ENCODE measurements at places on chromosomes 7 and 10.
A peak's percentile ranks its signal among the peaks of the same experiment; 100 is the strongest.

DNA sequence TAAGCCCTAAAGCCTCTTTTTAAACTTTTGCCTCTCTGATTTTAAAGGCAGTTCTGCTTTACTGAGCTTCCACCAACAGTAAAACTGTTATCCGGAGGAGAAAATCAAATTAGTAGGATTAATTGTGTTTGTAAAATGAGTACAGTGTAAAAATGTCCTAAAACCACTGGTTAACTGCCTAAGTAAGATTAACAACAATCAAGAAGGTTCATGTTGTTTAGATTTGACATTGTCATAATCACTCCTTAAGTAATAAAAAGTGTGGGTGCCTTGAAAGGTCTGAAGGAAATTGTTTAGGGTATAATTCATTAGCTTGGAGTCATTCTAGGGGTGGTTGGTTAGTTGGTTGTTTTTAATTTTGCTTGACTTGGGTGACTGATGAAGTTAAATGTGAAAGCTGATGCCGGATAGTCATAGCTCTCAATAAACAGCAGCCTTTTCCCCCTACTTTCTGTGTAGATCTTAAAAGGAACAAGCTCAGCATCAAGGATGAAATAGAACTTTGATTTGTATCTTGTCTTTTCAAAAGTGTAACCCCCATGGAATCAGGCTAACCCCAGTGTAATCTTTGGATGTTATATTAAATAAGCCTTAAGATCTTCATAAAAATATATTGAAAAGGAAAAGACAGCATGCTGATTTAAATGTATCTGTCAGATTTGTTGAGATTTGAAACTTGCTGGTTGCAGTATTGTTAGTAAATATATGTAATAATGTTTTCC is 148.3 kb downstream of the ARID5B start:
- DNase-seq: no peak

DNA sequence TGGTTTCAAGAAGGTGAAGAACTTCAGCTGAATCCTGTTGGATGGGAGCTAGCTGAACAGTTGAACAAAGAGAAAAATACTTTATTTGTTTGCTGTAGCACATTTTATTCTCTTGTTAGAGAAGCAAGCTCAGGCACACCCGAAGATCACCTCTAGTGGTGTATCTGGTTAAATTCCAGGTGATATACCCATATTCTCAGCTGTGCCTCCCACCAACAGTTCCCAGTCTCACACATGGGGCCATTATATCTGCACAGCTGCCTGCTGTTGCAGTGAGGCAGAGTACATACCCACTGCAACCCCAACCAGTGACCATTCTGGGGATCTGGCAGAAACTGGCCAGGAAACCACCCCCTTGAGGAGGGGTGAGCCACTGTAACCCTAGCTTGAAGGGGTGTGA is 9.2 kb downstream of the BTAF1 start:
- no peak for DNase-seq

- DNase-seq: no peak
Measured at GRCh38 chr7:51198654-51199053, 118.0 kb downstream of the COBL start.

DNA sequence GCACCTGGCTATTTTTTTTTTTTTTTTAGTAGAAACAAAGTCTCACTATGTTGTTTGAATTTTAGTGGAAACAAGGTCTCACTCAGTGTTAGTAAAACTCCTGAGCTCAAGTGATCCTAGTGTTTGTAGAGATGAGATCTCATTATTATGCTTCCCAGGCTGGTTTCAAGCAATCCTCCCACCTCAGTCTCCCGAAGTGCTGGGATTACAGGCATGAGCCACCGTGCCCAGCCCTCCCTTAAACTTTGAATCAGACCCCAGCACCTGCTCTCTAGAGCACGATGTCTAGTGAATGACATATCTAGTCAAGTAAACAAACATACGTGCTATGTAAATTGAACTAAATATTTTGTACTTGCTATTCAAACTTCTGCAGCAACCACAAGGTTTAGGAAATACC is 105.6 kb upstream of the MYO3A start:
- no peak for DNase-seq

GRCh38 chr7:25009257-25009656 is 29.3 kb upstream of the OSBPL3 start:
- no peak for DNase-seq

GRCh38 chr7:1057416-1058291 is 13.3 kb downstream of the GPR146 start:
- no peak for DNase-seq

GRCh38 chr10:30398788-30399187 is 35.2 kb upstream of the MAP3K8 start:
- DNase-seq: no peak

- no peak for DNase-seq
Measured at GRCh38 chr10:30576641-30577040, 52.9 kb downstream of the LYZL2 start.

DNA sequence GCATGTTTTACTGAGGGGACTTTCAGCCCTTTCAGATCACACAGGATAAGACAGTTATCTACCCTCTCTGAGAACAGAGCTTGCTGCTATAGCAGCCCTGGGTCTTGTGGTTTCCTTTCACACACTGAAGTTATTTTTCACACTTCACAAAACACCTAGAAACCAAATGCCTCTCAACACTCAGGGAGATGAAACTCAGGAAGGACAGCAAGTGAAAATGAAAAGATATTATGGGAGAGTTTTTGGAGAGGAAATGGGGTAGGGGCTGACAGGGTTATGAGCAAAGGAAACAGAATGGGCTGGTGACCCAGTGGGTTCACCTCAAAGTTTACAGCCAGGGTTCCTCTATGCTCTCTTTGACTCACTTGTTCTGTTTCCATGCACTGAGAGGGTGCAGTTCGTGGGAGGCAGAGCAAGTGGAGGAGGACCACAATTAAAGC is 17.0 kb upstream of the GIMAP2 start:
- peak; percentile 47 for DNase-seq

DNA sequence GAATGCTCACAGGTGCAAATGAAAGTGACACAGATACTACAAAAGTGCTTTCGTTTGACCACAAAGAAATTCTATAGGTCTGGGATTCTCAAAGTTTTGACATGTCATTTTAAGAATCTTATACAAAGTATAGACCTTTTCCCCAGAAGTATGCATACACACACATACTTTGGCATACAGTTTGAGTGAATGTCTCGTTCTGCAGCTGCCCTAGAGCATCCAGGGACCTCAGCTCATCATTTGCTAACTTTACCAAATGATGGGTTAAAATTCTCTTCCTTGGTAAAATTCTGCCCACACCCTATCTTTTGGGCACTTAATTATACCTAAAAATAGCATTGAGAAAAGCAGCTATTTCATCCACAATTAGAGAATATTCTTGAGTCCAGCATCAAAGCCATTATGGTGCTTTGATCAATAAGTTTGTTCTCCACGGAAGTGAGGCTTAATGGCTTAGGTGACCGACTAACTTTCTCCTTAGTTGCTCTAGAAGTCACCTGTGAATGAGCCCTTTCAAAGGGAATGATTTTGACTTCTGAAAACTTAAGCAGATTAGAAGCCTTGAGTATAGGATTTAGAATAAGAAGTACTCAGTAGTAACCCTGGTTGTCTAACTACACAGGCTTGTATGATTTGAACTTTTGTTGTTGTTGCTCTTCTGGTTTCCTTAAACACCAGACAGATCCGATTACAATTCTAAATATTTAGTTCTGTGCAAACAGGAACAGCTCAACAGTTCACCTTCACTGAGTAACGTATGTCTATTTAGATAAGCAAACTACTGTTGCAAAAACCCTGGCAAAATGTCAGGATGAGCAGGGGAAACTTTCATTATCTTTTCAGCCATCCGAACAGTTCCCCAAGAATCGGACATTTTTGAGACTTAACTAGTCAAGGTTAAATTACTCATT is 70.6 kb downstream of the CNNM2 start:
- no peak for DNase-seq

GRCh38 chr7:44769776-44770294 is 21.2 kb downstream of the ZMIZ2 start:
- DNase-seq: no peak

DNA sequence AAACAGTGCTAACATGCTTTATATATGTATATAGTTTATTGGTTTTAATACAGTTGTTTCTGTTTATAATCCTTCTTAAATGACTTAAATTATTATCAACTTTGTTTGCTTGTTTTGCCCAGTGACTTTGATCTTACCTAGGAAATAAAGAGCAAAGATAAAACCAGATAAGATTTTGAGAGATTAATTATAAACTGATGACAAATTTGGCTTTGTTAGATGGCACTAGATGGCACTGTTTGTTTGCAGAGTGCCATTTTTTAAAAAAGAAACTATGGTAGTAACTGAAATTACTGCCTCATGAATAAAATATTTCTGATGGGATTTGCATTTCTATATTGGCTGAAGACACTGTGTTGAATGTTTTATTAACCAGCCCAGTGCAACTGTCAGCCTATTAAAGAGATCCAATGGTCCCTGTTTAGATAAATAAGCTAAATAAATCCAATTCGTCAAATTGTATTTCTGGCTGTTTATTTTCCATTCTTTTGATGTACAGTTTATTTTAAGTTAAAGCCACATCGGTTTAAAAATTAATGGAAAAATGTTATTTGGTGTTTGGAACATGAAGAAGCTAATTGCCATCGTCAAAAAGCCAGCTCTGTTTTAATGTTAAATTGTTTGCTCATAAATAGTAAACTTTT is 28.7 kb downstream of the VTI1A start:
- DNase-seq: no peak

- no peak for DNase-seq
Measured at GRCh38 chr7:136146925-136147324, 169.8 kb upstream of the MTPN start.

- DNase-seq: no peak
Measured at GRCh38 chr7:118280319-118281012, 56.0 kb downstream of the ANKRD7 start.

DNA sequence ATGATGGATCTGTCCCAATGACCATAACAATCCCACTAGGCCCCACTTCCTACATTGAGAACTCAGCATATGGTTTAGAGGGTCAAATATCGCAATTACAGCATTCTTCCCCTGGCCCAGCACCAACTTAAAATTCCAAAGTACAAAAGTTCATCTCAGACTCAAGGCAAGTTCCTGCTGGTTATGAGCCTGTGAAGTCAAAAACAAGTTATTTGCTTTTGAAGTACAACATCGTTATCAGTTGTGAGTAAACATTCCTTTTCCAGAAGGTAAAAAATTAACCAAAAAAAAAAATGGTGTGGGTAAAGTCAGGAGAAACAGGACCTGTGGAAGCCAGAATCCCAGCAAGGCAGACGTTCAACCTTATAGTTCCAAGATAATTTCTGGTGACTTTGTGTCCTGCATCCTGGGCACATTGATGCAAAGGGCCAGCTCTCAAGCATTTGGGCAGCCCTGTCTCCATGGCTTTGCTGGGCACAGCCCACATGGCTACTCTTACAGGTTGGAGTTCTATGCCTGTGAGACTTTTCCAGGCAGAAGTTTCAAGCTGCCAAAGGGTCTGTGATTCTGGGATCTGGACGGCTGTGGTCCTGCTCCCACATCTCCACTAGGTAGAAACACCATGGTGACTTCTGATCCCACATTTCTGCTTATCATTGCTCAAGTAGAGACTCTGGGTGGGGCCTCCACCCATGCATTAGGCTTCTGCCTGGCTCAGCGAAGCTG is 37.5 kb downstream of the AKR1C8 start:
- DNase-seq: no peak

DNA sequence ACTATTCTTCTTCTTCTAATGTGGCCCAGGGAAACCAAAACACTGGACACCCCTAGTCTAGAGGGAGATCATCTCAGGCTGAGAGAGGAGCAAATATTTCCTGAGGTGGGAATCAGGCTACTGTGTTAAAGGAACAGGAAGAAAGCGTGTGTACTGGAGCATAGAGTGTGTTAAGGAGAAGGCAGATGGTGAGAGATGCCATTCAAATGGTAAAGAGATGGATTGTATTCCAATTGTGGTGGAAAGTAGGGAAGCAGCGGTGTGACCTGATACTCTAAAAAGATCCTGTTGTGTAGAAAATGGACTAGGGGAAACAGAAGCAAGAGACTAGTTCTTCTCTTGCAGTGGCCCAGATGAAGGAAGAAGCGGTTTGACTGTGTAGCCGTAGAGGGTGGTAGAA is 31.2 kb downstream of the RAB18 start:
- no peak for DNase-seq

DNA sequence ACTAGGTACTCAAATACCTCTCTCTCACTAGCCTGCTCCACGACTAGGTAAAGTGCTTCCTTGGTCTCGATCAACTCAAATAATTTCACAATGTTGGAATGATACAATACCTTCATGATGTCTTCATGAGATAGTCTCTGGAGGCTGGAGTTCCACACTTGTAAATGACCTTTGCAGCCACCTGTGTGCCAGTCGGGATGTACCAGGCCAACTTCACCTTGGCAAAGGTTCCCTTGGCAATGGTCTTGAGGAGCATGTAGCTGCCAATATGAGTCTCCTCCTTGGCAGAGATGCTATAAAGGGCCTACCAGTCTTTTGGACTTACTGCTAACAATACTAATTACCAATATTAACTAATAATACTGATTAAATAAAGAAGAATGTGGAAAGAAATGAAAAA is 42.5 kb upstream of the EEPD1 start:
- no peak for DNase-seq

DNA sequence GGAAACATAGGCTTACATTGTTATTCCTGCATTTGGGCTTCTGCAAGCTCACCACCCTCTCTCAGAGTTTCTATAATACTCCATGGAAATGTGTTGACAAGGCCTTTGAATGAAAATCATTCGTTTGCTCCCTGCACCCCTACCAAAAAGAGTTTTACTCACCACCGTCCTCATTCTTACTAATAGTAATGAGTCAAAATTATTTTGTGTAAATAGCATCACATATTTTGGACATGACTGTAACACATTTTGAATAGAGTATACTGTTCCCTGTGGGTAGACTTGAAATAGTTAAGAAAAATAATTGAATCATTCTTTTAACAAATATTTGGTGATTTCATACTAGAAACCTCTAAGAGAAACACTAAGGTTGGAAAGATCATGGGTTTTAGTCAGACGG is 84.6 kb downstream of the AKAP9 start:
- DNase-seq: no peak

DNA sequence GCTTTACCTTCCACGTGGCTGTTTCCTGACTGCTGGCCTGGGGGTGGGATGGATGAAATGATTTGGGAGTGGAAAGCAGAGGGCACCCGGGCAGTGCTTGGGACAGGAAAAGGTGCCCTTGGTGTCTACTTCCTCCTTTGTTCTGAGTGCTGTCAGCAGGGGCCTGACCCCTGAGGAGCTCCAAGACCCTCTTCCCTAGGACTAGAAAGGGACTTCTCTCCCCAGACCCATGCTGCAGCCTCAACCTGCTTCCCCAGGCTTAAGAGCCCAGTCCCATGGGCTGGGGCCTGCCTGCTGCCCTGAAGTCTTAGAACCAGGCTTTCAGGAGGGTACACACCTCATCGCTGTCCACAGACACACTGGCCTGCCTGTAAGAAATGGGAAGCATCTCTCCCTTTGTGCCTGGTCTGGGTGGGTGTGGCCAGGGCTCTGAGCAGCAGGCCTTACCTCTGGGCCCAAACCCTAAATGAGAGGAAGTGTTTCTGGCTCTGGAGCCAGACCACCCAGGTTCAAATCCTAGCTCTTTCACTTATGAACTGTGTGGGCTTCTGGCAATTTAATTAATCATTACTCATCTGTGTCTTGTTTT is 12.9 kb downstream of the CDH23 start:
- no peak for DNase-seq
